ENCODE measurements at places on chromosomes 5 and 9. TPM values are rescaled to one million over a fixed set of nuclear protein-coding genes. Genes with fewer than 3 reads are reported as not detected.

GRCh38 chr5:138979684-138980280, 104.6 kb upstream of the LRRTM2 start:
- no peak for DNase-seq

DNA sequence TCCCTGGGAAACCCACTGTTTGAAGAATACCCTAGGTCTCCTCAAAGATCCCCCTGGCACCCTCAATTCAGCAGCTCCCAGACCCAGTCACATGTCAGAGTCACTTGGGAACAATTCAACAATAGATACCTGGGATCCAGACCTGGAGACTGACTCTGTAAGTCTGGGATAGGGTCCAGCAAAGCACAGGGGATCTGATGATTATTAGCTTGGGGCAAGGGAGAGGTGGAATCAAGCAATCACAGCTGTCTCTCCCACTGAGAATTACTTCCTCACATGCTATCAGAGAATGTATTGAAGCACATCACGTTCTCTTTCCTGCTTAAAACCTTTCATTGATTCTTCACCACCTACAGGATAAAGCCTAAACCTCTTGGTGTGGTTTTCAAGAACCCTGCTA, 5.9 kb downstream of the FAM193B start:
- DNase-seq = no peak

SLC6A19 gene
- not detected for total RNA-seq

CD72 gene
- 0.63 TPM for total RNA-seq
